ENCODE measurements at places on chromosomes 1 and 21. TPM values are rescaled to one million over a fixed set of nuclear protein-coding genes. Genes with fewer than 3 reads are reported as not detected.

PDE4DIP gene
- total RNA-seq: 6.6 TPM

SPATA46 gene
- not detected for total RNA-seq

KDF1 gene
- not detected for total RNA-seq

ITLN2 gene
- total RNA-seq: 0.14 TPM

PAPPA2 gene
- not detected for total RNA-seq

ERRFI1 gene
- 172 TPM for total RNA-seq

CD160 gene
- total RNA-seq: not detected

ZBTB8B gene
- total RNA-seq: not detected

CFAP410 gene
- 6.8 TPM for total RNA-seq

GBP4 gene
- total RNA-seq: 0.03 TPM

HHAT gene
- total RNA-seq: 2.1 TPM

TACSTD2 gene
- not detected for total RNA-seq

APP gene
- total RNA-seq: 284 TPM

OR2L5 gene
- total RNA-seq: not detected

ERG gene
- not detected for total RNA-seq

CAPN2 gene
- 425 TPM for total RNA-seq

A3GALT2 gene
- total RNA-seq: not detected

FMO2 gene
- total RNA-seq: not detected

DCDC2B gene
- not detected for total RNA-seq

S100A7A gene
- not detected for total RNA-seq

Data from A549 treated with ZK216348 at 1 μM for 4 hours (cell line).